HuH-7.5 (cell line): ENCODE measurements at places on chromosomes 3 and 15.
A peak's percentile ranks its signal among the peaks of the same experiment; 100 is the strongest.

- no peak for DNase-seq
These were observed 279.2 kb upstream of the TMC3 start for GRCh38 chr15:81653259-81653658.

DNA sequence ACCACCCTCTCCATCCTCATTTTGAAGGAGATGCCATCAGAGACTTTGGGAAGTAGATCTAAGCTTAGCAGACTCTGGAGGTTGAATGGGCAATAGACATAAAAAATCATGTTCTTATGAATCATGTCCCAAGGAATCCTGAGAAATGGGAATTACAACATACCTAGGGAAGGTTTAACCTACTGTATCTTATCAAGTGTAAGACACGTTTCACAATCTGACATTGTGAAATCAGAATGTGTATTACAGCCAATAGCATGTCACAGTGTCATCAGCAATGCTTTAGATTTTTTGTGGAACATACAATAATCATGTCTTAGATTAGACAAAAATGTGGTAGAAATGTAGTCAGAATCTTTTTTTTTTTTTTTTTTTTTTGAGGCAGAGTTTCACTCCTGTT, 332.4 kb upstream of the TLE3 start:
- DNase-seq = no peak

DNA sequence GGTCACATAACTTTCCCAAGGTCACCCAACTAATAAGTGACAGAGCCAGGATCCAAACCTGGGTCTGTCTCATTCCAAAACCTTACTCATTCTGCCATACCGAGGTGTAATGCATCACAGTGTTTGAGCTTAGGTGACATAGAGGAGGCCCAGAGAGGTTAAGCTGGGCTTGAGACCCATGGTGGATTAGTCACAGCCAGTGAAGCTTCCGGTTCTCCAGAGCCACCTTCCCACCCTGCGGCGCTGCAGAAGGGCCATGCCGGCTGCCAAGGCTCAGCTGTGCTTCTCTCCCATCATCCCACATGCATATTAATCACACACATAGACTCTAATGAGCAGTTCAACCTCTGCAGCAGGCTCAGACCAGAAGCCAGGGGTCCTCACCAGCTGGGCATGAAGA, 42.2 kb downstream of the SPSB4 start:
- no peak for DNase-seq

GRCh38 chr15:83612898-83613635, 40.9 kb upstream of the ADAMTSL3 start:
- DNase-seq = no peak

- DNase-seq = no peak
These were observed 1001.3 kb downstream of the PLOD2 start for GRCh38 chr3:145159640-145160039.

GRCh38 chr15:64824929-64825430, 467 bp downstream of the PIF1 start:
- DNase-seq = no peak

DNA sequence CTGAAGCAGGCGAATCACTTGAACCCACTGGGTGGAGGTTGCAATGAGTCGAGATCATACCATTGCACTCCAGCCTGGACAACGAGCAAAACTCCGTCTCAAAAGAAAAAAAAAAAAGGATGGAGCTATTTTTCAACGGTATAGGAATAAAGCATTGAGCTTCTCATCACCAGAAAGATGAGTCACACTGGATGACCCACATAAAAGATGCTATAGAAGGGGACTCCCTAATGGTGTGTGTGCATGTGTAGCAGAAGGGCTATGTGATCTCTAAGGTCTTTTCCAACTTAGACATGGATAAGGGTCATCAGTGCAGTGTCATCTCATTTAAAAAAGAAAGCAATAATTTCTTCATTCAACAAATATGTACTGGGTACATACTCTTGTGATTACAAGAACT, 476.0 kb downstream of the MFSD1 start:
- no peak for DNase-seq

- DNase-seq = peak; percentile 17
These were observed 13.2 kb upstream of the PIK3R4 start for GRCh38 chr3:130759692-130760338.

DNA sequence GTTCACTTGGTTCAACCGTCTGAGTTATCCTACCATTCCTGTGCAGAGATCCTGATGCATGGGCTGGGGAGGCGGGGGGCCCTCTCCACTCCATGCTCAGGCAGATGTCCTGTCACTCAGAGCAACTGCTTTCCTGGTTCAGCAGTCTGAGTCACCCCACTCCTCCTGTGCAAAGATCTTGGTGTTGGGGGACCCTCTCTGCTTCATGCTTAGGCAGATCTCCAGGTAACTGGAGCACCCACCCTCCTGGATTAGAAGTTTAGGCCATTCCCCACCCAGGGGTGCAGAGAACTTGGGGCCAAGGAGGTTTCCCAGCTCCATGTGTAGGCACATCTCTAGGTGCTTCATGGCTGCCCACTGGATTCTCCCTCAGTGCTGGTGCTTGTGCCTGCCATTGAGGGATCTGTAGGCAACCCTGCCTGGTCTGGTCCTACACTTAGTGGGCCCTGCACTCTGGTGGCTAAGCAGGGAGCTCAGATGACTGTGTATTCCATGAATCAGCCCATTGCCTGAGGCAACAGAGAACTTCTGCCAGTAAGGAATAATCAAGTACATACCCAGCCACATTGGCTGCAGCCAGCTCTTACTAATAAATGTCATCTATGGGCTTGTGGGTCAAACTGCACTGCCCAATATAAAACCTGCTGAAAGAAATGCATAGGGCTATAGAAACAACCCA, 465.4 kb upstream of the THBS1 start:
- DNase-seq = no peak

DNA sequence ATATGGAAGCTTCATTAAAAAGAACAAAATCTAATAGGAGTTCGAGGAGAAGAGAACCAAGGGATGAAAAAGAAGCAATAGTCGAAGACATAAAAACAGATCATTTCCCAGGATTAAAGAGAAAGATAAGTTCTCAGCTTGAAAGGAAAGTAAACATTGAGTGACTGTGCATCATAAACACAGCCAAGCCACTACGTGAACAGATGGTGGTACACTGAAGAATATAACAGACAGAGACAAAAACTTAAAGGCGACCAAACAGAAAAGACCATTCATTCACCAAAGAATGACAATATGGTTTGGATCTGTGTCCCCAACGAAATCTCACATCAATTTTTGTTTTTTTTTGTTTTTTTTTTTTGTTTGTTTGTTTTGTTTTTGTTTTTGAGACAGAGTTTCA, 210.8 kb upstream of the LINGO1 start:
- DNase-seq = no peak

DNA sequence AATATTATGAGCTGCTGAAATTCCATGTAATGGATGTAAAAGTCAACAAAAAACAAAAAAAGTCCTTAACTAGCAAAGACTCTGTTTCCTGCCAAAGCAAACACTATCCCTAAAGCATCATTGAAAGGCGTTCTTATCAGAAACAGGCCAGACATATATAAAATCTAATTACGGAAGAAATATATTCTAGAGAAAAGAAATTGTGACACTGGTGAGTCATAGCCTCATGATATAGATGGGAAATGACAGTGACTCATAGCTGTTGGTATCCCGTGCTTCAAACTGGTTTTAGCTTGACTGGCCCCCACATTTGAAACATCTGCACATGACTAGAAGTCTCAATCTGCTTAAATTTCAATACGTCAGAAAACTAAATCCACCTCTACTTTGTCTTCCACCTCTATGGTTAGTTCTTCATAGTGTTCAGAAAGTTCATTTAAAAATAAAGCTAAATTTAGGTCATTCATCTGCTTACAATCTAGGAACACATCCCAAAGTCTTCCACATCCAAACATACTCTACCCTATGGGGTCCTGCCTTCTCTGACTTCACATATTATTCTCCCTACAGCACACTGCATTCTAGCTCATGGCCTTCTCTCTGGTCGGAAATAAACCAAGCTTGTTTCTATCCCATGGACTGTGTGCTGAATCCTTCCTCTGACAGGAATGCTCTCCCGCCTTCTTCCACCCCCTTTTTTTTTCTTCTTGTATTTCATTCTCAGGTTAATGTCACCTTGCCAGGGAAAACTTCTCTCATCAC, 456.3 kb upstream of the ARRDC4 start:
- DNase-seq = no peak

- no peak for DNase-seq
These were observed 67.7 kb upstream of the CSPG5 start for GRCh38 chr3:47646362-47646761.

GRCh38 chr15:49309889-49310288, 113.2 kb upstream of the FGF7 start:
- no peak for DNase-seq

- DNase-seq = no peak
These were observed 240.5 kb upstream of the CFAP20DC start for GRCh38 chr3:59290358-59290757.

DNA sequence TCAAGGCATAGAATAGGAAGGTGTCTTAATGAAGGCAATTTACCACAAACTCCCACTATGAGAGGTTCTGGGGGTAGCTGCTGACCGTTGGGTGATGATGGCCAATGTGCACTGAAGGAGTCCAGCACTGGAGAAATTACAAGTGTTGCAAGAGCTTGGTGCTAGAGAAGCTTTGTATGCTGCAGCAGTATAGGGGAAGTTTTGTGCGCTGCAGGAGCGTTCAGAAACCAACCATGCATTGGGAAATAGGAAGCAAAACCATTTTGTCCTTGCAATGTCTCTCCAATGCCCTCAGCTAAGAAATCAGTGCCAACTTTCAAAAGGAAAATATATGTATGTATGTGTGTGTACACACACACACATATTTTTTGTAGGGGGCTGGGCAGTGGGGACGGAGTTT, 441.6 kb upstream of the NAALADL2 start:
- no peak for DNase-seq

- no peak for DNase-seq
These were observed 66.8 kb upstream of the BCHE start for GRCh38 chr3:165903885-165904630.

GRCh38 chr15:73935547-73935946, 9.3 kb downstream of the LOXL1 start:
- DNase-seq = no peak

GRCh38 chr3:159787794-159788205, 200.8 kb upstream of the IL12A start:
- no peak for DNase-seq

DNA sequence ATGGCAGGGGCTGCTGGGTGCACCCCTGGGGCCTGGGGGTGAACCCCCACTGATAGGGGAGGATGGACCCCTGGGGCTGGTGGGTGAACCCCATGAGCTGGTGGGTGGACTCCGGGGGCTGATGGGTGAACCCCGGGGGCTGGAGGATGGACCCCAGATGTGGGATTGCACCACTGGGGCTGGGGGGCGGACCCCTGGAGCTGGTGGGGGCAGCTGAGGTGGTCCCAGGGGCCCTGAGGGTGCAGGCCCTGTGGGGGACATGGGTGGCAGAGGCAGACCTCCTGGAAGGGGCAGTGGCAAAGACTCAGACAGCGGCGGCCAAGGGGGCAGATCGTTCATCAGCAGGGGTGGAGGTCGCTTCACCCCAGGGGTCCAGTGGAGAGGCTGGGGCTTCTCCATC, 17.4 kb upstream of the TXNRD3 start:
- DNase-seq = no peak

DNA sequence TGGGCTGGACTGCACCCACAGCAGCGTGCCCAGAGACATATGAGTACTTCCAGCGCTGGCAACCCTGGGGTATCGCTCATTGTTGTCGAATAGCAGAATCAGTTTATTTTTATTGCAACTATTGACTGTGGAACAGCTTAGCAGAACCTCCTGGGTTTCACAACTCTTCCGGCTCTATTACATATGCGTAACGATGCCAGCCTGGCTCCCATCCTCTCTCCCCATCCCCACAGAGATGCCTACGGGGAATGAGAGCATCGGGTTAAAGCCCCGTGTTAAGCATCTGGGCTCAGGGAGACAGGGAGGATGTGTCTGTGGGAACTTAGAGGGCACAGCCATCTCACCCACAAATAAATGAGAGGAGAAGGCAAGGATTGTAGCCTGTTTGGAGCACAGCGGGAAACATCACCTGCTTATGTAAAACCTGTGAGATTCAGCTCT, 76.6 kb upstream of the DLG1 start:
- no peak for DNase-seq

DNA sequence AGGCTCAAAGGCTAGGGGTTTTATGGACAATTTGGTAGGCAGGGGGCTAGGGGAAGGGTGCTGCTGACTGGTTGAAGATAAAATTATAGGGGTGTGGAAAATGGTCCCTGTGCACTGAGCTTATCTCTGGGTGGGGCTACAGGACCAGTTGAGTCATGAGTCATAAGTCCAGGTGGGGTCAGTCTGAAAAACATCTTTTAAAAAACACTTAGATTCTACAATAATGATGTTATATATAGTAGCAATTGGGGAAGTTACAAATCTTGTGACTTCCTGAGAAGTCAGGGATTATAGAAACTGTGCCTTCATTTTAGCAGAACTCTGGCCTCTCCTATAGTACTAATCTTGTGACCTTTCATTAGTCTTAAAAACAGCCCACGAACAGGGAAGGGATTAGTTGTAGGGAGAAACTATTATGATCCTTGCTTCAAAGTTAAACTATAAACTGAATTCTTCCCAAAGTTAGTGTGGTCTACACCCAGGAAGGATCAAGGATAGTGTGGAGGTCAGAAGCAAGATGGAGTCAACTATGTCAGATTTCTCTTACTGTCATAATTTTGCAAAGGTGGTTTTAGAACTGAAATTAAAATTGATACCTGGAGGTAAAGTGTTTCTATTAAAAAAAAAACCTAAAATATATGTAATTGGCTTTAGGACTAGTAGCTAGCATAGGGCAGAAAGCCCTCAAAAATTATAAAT, 130.1 kb downstream of the P2RY1 start:
- no peak for DNase-seq

- no peak for DNase-seq
These were observed 35.3 kb downstream of the MUC20 start for GRCh38 chr3:195755791-195756676.

- no peak for DNase-seq
These were observed 87.1 kb upstream of the PLSCR4 start for GRCh38 chr3:146337991-146338390.

DNA sequence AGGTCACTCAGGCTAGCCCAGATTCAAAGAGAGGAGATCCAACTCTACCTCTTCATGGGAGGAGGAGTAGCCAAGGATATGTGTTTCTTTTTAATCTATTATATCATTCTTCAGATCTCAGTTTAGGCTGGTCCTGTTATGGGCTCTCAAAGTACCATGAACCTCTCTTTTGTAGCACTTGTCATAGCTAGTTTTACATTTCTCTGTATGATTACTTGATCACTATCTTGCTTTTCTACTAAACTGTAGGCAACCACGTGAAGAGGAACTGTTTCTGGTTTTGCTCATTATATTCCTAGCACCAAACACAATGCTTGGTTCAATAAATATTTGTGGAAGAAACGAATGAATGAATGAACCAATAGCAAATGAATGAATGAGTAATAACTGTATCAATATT, 29.6 kb downstream of the CD86 start:
- DNase-seq = no peak

- DNase-seq = no peak
These were observed 1434.1 kb downstream of the SI start for GRCh38 chr3:163644172-163644571.

GRCh38 chr15:96796841-96797240, 466.3 kb downstream of the NR2F2 start:
- no peak for DNase-seq

GRCh38 chr3:51692980-51693395, 13.9 kb upstream of the GRM2 start:
- no peak for DNase-seq

- peak; percentile 59 for DNase-seq
These were observed 161.0 kb upstream of the HES1 start for GRCh38 chr3:193974671-193975535.

- DNase-seq = no peak
These were observed 375.2 kb downstream of the LSAMP start for GRCh38 chr3:116070061-116070460.
